ENCODE measurements at places on chromosomes 2 and 18.

- no peak for DNase-seq
Observed at GRCh38 chr18:62981566-62981965, 266.2 kb downstream of the PHLPP1 start.

DNA sequence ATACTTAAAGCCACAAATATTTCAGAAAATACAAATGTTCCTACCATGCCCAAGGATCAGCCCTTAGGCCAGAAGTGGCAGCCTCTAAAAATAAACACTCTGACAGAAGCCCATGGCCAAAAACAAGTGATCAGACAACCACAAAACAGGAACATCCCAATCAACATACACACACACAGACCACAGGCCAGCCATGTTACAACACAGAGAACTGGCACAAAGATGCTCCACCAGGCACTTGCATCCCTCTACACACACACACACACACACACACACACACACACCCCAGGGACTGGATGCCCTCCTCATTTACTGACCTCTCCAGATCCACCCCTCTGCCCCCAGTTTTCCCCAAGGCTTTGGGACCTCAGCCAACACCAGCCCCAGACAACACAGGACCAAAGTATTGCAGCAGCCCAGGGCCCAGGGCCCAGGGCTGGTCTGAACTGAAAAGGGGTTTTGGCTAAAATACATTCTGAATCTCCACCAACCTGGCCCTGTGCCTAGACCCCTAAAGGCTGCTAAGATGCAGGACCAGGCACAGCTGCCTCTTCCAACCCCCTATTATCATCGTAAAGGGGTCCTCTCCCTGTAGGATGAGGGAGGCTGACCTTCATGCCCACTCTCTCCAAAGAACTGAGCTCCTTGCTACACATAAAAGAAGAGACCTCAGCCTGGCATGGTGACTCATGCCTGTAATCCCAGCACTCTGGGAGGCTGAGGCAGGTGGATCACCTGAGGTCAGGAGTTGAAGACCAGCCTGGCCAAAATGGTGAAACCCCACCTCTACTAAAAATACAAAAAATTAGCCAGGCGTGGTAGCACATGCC, 151.4 kb downstream of the TNS1 start:
- DNase-seq, result no peak

DNA sequence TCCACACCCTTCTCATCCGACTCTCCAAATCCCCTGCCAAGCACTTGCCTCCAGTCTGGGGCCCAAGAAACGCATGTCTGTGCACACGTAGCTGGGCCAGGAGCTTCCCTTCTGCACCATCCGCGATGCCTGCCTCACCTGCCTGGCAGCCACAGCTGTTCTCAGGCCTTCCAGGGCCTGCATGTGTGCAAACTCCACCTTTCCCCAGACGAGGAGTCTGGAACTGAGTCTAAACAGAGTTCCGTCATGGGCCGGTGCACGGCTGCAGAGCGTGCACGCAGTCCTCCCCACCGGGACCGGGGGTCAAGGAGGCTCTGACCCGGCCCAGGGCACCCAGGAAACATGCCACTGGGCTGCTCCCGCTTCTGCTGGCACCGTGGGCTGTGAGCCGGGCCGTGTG, 66.8 kb upstream of the SALL3 start:
- no peak for DNase-seq

DNA sequence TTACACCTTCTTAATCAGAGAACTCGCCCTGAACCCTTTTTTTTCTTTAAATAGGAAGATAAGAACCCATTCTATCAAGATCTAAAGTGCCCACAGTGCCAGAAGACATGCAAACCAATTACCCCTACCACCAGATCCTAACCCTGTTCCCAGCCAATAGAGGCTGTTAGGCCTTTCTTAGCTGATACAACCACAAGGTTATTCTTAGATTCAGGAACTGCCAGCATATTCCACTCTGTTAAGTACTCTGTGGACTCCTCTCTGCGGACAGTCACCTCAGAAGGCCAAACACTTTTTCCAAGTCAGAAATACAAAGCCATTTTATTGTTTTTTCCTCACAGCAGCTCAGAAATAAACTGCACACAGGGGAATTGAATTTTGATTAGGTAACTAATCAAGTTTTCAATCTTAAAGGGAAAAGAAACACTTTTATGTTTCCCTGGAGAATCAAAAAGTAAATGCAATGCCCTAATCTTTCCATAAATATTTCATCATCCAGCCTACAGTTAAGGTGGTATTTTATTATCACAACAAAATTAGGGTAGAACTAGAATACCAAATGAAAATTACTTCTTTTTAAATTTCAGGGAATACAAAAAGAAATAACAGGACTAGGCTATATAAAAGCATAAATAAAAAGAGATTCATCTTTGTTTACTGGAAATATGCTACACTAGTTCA, 111.4 kb downstream of the NBAS start:
- DNase-seq, result no peak

DNA sequence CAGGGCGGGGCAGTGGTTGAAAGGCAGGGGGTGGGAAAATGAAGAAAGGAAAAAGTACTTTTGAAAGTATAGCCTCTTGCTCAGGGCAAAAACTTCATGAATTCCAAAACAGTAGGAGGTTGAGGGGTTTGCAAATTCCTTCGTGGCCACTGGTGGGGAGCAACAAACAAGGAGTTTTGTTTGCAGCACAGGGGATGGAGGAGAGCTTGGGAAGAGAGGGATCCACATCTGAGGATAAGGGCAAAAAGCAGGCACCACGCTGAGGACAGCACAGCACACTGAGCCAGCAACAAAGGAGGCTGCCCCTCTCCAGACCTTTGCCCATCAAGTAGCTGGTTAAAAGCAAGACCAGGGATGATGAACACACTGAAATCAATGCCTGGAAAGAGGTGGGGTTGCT, 148.9 kb downstream of the TCF4 start:
- no peak for DNase-seq

- no peak for DNase-seq
Observed at GRCh38 chr2:25743132-25743830, 69.9 kb upstream of the DTNB start.

GRCh38 chr2:3656762-3657721, 958 bp upstream of the ALLC start:
- no peak for DNase-seq

- DNase-seq, result no peak
Observed at GRCh38 chr2:182435754-182436153, 8.9 kb upstream of the PDE1A start.

DNA sequence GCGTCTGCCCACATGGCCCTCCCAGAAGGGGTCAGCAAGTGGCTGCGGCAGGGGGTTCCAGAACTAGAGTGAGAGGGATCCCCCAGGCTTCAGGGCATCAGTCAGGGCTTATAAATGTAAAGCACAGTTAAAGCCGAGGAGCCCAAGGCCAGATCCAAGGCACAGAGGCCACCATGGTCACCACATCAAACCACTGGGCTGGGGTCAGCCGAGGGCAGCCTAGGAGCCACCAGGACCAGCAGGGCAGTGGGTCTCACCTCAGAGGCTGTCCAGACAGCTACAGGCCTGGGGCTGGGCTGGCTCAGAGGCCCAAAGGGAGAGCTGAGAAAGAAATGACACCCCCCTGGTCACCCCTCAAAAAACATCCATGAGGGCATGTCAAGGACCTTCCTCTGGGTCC, 188.5 kb downstream of the INHBB start:
- DNase-seq, result no peak

DNA sequence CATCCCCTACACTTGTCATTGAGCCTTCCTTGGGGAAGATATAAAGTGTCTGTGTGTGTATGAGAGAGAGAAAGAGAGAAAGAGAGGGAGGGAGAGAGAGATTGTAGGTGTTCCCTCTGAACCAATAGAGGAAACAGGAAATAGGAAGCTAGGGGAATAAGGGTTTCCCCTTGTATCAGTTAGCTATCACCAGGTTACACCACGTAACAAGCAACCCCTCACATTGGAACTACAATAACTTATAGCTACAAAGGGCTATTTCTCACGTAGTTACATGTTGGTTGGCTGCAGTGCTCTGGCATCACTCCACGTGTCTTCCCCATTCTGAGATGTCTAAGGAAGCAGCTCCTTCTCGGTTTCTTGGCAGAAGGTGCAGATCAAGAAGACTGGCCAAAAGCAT, 41.0 kb upstream of the ARL4C start:
- no peak for DNase-seq

- no peak for DNase-seq
Observed at GRCh38 chr2:231238689-231239088, 40.3 kb downstream of the ARMC9 start.

DNA sequence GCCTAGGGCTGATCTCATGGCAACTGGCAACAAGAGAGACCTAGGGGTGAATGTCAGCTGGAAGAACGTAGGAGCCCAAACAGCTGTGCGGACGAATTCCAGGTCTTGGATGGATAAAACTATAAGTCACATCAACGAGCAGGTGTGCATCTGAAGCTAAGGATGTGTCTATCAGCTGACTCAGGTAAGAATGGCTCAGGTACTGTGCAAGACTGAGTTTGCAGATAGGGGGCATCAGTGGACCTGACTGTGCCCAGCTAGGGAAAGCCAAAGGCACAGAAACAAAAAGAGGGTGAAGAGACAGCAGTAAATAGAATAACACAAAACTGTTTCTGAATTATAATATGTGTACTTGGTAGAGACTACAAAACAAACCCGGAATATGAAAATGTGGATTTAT, 357.3 kb downstream of the ZEB2 start:
- peak; percentile 31 for DNase-seq

- DNase-seq, result no peak
Observed at GRCh38 chr18:57768537-57769326, 34.4 kb downstream of the ATP8B1 start.

DNA sequence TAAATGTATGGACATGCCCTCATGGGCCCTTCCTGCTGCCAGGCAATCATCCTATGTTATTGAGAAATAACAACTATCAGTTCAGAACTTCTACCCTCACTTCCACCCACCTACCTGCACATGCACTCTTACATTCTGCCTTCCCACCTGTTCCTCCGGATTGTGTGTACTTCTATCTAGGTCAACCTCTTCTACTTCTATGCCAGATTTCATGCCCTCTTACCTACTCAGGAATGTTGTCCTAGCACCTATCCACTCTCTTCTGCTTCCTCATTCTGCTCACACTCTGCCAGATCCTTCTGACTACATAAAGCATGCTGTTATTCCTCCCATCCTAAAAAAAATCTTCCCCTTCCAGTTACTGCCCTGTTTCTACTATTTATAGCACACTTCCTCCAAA, 333.5 kb downstream of the IRS1 start:
- no peak for DNase-seq

DNA sequence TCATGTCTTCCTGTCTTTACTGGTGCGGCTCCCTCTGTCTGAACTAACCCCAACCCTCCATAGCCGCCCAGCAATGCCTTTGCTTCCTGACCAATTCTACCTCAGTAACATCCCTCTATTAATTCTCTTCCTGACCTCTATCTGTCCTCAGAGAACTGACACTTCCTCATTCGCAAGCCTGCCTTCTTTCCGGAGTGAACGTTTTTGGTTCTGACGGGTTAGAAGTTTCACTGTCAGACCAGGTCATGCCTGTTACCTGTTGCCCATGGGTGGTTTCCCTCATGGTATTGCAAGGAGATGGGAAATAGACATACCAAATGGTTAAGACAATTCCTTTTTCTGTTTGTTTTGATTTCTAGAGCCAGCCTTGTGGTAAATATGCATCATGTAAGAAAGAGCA, 453.4 kb upstream of the SLC14A2 start:
- no peak for DNase-seq

DNA sequence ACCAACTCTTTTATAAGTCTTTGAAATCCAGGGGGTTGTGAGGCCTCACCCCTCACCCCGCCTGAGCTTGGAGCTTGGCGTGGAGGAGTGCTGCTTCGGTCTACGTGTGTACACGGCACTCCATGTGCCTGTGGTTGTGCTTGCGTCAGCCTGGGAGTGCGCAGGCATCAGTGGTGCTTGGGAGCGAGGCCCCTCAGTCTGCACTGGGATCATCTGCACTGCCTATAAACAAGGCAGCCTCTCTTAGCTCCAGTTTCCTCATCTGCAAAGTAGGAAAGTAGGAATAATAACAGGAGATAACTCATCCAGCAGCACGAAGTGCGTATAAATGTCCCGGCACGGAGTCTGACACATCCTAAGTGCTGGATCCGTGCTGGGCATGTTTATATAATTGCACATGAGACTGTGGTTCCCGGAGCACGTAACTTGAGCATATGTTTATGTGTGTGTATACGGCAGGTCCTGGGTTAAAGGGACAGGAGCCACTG, 1.2 kb downstream of the GYPC start:
- DNase-seq, result no peak

DNA sequence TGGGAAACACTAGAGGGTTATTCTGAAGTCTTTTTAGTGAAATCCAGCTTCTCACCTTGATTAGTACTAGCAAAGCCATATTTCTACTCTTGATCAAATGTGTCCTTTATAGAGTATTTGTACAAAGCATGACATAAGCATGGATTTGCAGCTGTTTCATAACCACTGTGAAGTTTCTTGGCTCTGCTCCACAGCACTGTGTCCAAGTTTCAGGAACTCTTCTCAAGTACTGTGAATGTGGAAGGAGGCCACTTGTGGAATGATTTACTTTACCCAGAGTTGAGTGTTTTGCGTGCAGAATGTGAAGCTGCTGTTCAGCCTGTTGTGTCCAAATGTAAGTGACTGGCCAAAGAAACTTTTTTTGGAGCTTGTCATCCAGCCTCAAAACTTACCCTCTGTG, 16.2 kb upstream of the MAPRE2 start:
- no peak for DNase-seq

GRCh38 chr2:2763351-2764000, 432.4 kb upstream of the MYT1L start:
- DNase-seq, result no peak

GRCh38 chr2:3505771-3506170, 13.6 kb downstream of the ADI1 start:
- DNase-seq, result no peak

GRCh38 chr18:64785686-64786085, 636.8 kb upstream of the LINC00305 start:
- no peak for DNase-seq

DNA sequence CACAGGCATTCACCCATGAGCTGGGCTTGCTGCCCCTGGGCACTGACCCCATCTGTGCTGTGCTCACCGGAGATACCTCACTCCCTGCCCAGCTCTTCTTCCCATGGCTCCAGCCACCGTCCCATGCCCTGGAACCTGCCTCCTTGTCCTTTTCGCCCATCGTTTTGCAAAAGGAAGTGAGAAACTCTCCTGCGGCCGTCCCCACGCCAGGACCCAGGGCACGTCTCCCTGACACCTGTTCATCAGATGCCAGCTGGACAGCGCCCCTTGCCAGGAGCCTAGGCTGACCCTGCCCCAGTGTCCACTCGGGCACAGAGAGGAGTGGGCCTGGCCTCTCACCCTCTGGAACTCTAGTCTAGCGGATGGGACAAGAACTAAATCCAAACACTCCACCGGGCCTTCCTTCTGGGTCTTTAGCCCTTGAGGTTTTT, 238.6 kb downstream of the SEPTIN10 start:
- no peak for DNase-seq

Measured in activated T-cell treated with anti-CD3 and anti-CD28 coated beads for 4 hours (primary cell).